Transverse colon (tissue), 4 donors: ENCODE measurements at places on chromosomes 12 and 14.

DNA sequence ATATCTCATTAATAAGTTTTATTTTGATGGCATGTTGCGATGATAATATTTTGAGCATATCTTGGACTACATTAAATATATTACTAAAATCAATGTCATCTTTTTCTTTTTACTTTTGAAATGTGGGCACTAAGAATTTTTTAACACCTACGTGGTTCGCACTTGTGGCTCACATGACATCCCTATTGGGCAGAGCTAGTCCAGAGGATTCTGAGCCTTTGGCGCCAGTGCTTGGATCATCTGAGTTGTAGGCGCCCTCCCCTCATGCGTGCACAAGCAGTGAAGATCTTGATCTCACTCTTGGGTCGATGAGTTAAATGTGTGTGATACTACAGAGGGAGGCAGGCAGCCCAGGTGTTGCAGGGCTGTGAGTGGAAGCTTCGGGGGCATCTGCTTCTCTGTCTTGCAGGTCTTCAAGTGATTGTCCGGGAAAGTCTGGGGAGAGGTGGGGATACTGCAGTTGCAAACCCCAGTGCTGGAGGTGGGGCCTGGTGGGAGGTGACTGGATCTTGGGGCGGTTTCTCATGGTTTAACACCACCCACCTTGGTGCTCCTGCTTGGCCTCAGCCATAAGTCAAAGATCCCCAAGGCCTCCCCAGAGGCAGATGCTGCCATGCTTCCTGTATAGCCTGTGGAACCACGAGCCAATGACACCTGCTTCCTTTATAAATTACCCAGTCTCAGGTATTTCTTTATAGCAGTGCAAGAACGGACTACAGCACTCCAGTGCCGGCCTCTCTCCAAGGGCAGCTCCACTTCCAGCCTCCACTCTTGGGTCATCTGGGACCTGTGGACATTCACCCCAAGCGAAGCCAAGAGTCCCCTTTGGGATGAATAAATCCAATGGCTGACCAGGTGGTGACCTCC, 46.1 kb upstream of the PPP2R5C start:
- no peak for DNase-seq
- H3K4me3 ChIP-seq: no peak overlapping the region
- H3K27me3 ChIP-seq: no peaks in the 10 kb centered on the region
- H3K36me3 ChIP-seq: no peaks in the 10 kb centered on the region
- H3K4me1 ChIP-seq: no peaks in the 10 kb centered on the region

GRCh38 chr12:65926119-65926908, 102.0 kb downstream of the HMGA2 start:
- no peaks in the 10 kb centered on the region for H3K27me3 ChIP-seq
- peaks cover 60% of the 10 kb centered on the region for H3K4me1 ChIP-seq
- no peak for DNase-seq
- peak overlapping the region; percentile 78 for H3K27ac ChIP-seq

DNA sequence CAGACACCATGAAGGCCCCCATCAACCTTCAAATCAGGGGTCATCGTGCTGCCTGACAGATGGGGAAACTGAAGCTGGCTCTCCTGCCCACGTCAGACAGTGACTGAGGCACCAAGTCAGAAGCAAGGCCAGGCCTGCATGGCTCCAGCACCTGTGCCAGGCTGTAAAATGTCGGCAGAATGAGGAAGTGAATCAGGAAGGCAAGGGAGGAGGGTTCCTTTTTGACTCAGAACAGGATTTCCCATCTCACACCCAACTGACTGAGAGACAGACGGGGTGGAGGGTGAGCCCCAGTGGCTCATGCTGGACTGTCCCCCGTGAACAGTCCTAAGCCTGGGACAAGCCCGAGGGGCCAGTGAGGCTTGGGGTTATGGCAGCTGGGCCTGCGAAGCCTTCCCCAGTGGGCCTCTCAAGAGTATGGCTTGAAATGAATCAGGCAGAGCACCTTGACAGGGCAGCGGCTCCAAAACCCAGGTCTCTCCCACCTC, 20.9 kb downstream of the SYNE3 start:
- H3K4me3 ChIP-seq: no peak overlapping the region
- H3K27me3 ChIP-seq: no peaks in the 10 kb centered on the region

- H3K36me3 ChIP-seq: no peaks in the 10 kb centered on the region
- no peaks in the 10 kb centered on the region for H3K27me3 ChIP-seq
- peak overlapping the region; percentile 94 for H3K27ac ChIP-seq
- DNase-seq: peak; percentile 70
Measured at GRCh38 chr12:70243510-70244371, 508 bp downstream of the CNOT2 start.

DNA sequence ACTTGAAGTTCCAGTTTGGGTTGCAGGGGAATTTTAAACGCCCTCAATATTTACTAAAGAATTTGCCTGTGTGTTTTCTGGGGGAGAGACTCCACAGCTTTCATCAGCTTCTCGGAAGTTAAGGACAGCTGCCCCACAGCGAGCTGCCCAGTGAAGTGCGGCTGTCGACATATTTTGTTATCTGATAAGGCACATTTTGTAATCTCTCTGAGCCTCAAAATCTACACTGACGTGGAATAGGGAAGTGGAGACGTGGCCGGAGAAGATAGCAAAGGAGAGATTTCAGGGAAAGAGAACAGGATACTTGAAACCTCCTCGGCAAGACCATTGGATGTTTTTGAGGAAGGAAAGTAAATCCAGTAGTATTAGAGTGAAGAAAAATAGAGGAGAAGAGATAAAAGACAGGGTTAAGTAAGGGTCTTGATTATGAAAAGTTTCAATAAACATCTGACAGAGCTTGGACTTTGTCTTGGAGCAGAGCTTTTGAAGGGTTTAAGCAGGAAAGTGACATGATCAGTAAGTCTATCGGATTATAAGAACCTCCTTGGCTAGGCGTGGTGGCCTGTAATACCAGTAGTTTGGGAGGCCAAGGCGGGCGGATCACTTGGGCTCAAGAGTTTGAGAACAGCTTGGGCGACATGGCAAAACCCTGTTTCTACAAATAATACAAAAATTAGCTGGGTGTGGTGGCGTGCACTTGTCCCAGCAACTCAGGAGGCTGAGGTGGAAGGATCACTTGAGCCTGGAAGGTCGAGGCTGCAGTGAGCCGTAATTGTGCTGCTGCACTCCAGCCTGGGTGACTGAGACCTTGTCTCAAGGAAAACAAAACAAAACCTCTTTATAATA, 1.1 kb downstream of the POLR3B start:
- peak overlapping the region; percentile 71 for H3K4me3 ChIP-seq
- peak; percentile 17 for DNase-seq
- H3K27ac ChIP-seq: peak overlapping the region; percentile 91
- no peaks in the 10 kb centered on the region for H3K36me3 ChIP-seq
- H3K4me1 ChIP-seq: peaks cover 20% of the 10 kb centered on the region

DNA sequence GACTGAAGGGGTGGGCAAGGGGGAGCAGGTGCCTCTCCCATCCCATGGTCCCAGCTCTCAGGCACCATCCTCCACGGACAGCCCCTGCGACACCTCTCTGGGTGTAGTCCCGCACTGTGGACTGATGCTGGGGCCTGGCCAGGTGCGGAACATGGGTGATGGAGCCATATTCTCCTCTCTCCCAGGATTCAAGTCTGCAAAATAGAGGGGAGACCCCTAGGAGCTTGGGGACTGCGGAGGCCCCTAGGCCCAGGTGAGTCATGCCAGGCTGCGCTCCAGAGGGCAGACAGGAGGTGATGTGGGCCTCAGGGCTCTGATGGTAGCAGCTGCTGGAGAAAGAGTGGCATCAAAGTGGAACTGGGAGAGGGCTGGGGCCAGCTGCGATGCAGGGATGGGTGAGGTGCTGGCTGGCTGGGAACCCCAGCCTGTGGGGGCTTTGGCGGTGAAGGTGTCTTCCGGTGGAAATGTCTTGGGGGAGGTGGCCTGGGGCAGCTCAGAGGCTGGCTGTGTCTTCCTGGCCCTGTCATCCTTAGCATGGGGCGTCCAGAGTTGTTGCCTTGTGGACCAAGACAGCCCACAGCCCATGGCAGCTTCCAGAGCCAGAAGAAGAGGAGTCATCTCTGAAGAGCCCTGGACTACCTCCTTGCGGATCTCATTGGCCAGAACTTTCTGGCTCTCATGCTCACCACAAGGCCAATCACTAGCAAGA, 149.1 kb downstream of the KIF26A start:
- H3K27ac ChIP-seq: no peak overlapping the region
- H3K27me3 ChIP-seq: peaks cover 5% of the 10 kb centered on the region
- H3K36me3 ChIP-seq: no peaks in the 10 kb centered on the region
- no peak for DNase-seq

DNA sequence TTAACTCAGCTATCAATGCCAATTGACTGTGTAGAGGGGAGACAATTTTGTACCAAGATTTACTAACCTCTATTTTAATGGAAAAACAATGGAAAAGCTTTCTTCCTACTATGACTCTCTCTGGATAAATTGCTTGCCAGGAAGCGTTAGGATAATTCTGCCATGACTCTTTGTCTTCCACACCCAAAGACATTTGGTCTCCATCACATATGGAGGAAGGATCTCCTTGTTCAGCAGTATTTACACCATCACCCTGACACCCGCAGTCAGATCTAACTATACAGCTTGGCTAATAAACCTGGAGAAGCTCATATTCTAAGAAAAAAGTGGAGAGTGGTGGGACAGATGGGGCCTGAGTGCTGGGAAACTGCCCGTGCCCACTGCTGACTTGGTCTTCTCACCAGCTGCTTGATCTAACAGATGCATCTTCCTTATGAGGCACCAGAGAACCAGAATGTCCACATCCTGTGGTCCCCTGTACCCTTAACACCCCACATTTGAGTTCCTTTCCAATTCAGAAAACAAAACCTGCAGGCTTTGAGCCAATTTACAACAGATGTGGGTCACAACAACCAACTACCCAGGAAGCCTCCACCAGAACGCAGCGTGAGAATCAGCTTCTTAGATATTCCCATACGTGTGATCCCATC, 154.0 kb downstream of the DAD1 start:
- no peak overlapping the region for H3K4me3 ChIP-seq
- H3K27ac ChIP-seq: no peak overlapping the region
- no peaks in the 10 kb centered on the region for H3K36me3 ChIP-seq
- H3K27me3 ChIP-seq: no peaks in the 10 kb centered on the region
- DNase-seq: no peak

GRCh38 chr12:127169321-127170181, 1097.4 kb upstream of the TMEM132C start:
- H3K4me3 ChIP-seq: no peak overlapping the region
- no peaks in the 10 kb centered on the region for H3K27me3 ChIP-seq
- peaks cover 5% of the 10 kb centered on the region for H3K4me1 ChIP-seq

DNA sequence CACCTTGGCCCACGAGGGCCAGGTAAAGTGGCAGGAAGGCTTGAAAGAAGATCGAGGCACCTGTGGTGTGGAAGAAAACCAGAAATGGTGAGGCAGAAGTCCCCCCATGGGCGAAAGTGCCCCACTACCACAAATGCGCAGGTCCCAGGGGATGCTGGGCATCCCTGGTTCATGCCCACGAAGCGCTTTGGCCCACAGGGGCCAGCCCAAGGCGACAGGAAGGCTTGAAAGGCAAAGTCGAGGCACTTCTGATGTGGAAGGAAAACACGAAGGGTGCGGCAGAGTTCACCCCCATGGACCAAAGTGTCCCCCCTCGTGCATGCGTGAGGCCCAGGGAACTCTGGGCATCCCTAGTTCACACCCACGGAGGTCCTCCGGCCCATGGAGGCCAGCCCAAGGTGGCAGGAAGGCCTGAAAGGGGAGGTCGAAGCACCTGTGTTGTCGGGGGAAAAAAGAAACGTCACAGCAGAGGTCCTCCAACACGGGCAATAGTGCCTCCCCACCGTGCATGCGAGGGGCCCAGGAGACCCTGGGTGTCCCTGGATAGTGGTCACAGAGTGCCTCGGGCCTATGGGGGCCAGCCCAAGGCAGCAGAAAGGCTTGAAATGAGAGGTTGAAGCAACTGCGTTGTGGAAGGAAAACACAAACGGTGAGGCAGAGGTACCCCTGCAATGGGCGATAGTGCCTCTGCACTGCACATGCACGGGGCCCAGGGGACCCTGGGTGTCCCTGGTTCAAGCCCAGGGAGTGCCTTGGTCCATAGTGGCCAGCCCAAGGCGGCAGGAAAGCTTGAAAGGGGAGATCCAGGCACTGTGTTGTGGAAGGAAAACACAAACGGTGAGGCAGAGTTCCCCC, 373.9 kb downstream of the ALG10 start:
- no peaks in the 10 kb centered on the region for H3K36me3 ChIP-seq
- no peaks in the 10 kb centered on the region for H3K4me1 ChIP-seq
- no peaks in the 10 kb centered on the region for H3K27me3 ChIP-seq
- H3K4me3 ChIP-seq: no peak overlapping the region
- H3K27ac ChIP-seq: no peak overlapping the region
- peak; percentile 3 for DNase-seq

- no peak overlapping the region for H3K27ac ChIP-seq
- H3K4me3 ChIP-seq: no peak overlapping the region
- H3K4me1 ChIP-seq: no peaks in the 10 kb centered on the region
- no peaks in the 10 kb centered on the region for H3K27me3 ChIP-seq
- DNase-seq: no peak
- no peaks in the 10 kb centered on the region for H3K36me3 ChIP-seq
Measured at GRCh38 chr12:123471374-123472068, 13.6 kb downstream of the SNRNP35 start.

- DNase-seq: no peak
Measured at GRCh38 chr12:123089140-123089539, 61.8 kb downstream of the PITPNM2 start.

DNA sequence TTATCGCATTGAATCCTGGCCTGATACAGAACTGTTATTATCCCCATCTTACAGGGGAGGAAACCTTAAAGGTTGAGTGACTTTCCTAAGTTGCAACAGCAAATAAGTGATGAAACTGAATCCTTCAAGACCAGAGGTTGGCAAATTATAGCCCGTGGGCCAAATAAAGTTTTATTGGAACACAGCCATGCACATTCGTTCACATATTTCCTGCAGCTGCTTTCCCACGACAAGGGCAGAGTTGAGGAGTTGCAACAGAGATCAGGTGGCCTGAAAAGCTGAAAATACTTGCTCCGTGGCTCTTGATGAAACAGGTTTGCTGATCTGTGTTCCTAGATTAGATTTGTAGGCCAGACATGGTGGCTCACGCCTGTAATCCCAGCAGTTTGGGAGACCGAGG, 126.7 kb downstream of the PHETA1 start:
- H3K36me3 ChIP-seq: no peaks in the 10 kb centered on the region
- H3K27ac ChIP-seq: no peak overlapping the region
- H3K27me3 ChIP-seq: no peaks in the 10 kb centered on the region
- DNase-seq: no peak
- no peaks in the 10 kb centered on the region for H3K4me1 ChIP-seq
- no peak overlapping the region for H3K4me3 ChIP-seq

DNA sequence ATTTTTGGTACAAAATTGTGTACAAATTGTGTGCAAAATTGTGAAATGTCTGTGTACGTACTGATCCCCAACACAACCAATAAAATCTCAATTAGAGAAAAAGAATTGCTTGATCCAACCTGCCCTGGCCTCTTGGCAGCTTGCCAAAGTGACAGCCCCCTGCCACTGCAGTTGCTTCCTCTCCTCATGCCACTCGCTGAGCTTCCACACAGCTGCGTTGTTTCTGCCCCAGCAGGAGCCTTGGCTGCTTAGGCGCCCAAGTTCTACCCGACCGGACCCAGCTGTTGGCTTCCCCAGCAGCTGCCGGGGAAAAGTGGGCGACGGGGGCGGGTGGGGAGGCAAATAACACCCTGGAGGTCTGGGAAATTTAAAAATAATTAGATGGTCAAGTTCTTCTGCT, 171.8 kb upstream of the ATF7IP start:
- H3K4me1 ChIP-seq: no peaks in the 10 kb centered on the region
- no peak overlapping the region for H3K27ac ChIP-seq
- H3K4me3 ChIP-seq: no peak overlapping the region
